ENCODE measurements at places on chromosomes 11 and 22.

GRCh38 chr22:37025500-37026070 is 6.0 kb downstream of the MPST start:
- DNase-seq = no peak

DNA sequence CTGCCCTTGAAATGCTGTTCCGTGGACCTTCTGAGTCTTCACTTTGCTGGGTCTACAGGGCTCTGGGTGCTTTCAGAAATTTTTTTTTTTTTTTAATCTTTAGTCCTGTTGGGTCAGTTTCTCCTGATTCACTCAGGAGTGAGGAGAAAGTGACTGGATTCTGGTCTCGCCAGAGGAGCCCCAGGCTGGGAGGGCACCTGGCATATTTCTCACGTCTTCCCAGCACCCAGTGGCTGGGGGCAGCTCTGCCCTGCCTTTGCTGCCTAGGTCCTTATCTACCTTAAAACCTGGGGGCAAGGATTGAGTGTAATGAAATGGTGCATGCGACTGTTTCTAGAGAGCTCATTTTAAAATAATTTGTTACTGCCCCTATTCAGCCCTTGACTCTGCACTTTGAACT is 23.3 kb downstream of the SAMM50 start:
- DNase-seq = no peak

- DNase-seq = no peak
These were observed 63.8 kb upstream of the PRSS23 start for GRCh38 chr11:86736291-86737143.

- peak; percentile 13 for DNase-seq
These were observed 28.3 kb upstream of the RCN1 start for GRCh38 chr11:32062540-32062939.

DNA sequence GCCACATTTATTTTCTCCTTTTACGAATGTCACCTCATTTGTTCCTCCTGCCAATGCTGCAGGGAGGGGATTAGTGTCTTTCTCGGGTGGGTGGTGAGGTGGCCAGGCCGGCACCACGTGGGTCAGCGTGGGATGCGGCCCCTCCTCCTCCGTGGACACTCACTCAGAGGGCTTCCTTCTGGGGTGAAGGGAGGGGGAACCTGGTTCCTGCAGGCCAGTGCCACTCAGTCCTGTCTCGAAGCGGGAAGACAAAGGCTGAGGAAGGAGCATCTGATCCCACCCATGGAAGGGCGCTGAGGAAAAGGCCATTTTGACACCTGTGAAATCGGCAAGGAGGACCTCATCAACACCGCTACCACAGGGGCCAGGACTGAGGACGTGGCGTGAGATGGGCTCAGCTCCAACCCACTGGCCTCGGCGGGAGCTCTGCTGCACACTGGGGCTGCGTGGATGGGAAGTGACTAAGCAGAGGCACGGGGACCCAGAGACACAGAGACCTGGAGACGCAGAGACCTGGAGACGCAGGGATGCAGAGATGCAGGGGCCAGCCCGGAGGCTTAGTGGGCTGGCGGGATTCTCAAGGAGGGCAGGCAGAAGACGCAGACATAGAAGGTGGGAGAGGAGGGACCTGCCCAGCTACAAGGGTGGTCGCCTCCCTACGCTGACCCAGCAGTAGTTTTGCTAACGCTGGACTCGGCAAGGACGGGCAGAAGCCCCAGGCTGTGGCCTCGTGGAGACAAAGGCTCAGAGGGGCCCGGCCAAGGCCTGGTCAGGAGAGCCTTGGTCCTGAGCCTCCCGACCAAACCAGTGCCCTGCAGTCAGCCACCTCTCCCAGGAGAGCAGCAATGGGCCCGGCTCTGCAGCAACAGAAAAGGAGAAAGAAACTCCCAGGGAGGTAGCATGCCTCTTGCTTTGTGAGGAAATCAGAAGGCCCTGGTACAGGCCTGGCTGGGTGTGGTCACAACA is 1071.2 kb downstream of the BRD1 start:
- no peak for DNase-seq

- no peak for DNase-seq
These were observed 64.9 kb downstream of the SPECC1L start for GRCh38 chr22:24335496-24335895.

- DNase-seq = no peak
These were observed 63.2 kb upstream of the VPREB1 start for GRCh38 chr22:22181341-22181850.

GRCh38 chr11:72008728-72009127 is 10.0 kb downstream of the IL18BP start:
- DNase-seq = no peak
